ENCODE measurements at places on chromosomes 6 and 20. TPM values are rescaled to one million over a fixed set of nuclear protein-coding genes. Genes with fewer than 3 reads are reported as not detected.
A peak's percentile ranks its signal among the peaks of the same experiment; 100 is the strongest.

Gene SLC29A1
- total RNA-seq: 13.4 TPM

DNA sequence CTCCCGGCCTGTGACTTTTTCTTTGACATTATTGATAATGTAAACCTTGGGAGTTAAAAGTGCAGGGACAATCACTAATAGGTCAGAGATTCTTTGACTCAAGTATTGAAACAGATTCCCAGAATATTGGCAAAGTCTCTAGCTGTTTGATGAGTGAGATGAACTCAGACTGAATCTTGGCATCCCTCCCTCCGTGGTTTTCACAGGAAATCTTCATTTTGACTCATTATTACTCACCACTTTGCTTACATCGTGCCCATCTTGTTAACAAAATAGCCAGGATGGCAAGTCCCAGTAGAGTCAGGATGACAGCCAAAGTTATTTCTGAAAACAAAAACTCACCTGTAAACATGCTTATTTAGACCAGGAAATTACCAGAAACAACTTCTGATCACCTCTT, 2.0 kb downstream of the TSBP1 start:
- peak; percentile 86 for DNase-seq

GRCh38 chr20:32571566-32571965, 13.6 kb downstream of the NOL4L start:
- no peak for DNase-seq

- DNase-seq: no peak
Observed at GRCh38 chr6:37502703-37503291, 3.1 kb upstream of the CCDC167 start.

- no peak for DNase-seq
Observed at GRCh38 chr6:56765494-56765893, 122.8 kb upstream of the DST start.

Gene SMPD2
- total RNA-seq: 7.9 TPM

DNA sequence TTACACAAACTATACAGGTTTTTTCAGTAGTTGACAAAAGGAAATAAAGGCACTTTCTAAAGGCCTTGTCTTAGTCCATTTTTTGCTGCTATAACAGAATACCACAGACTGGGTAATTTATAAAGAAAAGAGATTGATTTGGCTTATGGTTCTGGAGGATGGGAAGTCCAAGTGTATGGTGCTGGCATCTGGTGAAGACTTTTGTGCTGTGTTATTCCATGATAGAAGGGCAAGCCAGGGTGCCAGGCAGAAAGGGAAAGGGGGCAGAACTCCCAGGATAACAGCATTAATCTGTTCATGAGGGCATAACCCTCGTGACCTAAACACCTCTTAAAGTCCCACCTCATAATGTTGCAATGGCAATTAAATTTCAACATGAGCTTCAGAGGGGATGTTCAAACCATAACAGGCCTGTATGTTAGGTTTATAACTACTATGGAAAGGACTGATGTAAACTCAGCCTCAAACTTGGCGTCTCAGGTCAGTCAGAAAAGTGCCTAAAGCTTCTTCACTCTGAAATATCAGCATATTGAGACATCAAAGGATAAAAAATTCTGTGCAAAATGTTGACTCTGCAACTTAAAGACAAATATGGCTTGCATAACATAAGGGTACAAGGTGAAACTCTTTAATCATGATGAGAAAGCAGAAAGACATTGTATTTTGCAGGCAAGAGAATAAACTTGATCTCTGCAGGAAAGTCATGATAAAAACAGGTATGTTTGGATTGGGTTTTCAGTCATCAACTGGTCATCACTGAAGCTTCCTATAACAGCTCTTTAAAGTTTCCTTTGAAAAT, 42.8 kb downstream of the RNF217 start:
- DNase-seq: no peak

Gene ESR1
- 0.50 TPM for total RNA-seq

DNA sequence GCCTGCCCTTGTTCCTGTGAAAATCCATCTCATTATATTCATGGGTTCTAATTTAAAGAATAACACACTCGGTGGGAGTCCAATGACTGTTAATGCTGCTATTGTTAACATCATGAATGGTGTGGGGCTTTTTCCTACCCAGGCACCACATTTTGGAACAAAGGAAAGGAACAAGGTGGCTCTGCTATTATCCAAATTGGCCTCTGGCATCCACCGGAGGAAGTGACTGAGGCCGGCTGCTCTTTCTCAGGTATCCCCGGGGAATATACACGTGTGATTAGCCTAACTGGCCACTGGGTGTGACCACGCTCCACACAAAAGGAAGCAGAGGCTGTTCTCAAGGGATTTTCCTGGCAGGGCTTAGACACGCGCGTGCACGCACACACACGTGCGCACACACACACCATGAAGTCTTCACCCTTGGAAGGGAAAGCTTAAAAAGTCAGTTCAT, 601.2 kb upstream of the ARID1B start:
- no peak for DNase-seq

GRCh38 chr6:7559651-7560385, 18.3 kb downstream of the DSP start:
- DNase-seq: no peak

DNA sequence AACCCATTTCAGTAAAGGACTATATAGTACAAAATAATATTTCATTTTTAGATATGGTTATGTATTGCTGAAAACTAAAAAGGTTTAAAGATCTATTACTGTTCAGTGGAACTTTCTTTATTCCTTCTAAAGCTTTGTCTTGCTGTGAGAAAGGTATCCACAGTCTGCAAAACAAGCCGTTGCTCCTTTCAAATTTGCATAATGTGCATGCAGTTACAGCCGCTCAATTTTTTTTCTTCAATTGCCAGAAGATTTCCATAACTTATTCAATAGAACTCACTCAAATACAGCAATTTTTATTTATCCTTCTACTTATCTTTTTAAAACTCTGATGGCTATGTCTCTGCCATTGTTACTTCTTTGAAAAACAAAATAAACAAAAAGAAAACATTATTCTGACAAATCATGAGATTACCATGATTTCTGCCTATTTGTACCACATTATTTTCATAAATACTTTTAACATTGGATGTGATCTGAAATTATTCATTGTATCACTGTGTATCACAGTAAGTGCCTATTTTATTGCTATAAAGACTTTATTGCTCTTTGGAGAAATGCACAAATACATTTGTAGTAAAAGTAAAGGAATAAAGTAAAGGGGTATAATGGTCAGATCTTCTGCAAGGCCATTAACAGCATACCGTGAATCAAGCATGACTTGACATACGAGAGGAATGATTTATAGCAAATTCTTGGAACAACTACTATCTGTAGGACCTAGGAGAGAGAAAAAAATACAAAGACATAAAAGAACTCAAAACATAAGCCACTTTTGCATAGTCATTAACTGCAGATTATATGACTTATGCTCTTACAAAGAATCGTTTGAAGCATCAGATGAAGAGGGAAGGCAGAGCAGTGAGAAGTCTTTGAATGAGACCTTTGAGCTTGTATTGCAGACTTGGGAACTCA, 29.6 kb upstream of the HBS1L start:
- no peak for DNase-seq

DNA sequence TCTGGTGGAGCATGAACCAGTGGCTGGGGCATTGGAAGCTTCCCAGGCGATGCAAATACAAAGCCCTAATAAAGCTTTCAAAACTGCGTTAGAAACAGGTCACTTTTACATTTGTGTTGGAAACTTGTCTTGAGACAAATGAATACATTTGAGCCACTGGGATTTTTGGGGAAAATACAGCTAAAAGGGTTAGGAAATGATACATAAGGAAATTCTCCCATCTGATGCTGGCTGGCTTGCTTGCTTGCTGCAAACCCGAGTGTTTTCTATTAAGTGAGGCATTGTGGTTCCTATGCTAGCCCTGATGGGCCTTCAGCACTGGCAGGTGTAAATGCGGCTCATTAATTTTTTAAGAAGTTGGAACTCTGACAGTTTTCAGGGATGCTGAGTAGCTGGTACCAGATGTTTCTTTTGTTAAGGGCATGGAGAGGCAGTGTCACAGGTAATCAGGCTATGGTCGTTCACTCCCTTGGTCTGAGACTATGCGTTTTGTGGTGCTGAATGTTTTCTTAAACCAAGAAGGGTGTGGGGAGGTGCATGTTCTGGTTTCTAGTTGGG, 35.2 kb downstream of the RREB1 start:
- DNase-seq: no peak

DNA sequence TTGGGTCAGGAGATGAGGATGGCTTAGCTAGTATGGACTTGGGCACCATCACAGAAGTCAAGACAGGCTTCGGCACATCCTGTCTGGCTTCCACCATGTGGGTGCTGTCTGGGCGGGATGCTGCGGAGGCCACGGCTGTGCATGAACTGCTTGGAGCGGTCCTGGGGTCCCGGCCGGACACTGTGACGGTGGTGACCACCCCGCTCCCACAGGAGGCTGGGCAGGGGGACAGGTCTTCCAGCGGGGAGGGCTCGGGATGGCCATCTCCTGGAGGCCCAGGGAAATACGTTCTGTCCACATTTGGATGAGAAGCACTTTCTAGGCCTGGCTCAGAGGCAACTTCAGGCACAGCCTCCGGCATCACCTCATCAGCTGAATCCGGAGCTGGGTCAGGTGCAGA, 32.1 kb upstream of the TCFL5 start:
- DNase-seq: no peak

Data from fibroblast of lung (primary cell).